ENCODE measurements at places on chromosomes 4 and X.

DNA sequence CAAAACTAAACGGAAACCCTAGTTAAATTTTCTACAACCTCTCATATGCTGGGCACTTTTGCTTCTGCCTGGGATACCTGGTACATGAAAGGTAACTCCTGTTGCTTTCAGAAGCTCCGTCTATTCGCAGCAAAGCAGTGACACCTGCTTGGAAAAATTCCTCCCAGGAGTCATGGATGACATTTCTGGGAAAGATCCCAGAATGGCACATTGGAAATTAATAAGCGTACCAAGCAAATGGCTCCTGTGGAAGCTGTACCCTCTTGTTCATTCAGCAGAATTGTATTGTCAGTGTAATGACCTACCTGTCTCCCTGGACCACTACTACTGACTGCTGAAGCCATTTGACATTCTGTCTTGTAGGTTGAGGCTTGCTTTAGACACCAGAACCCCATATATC is 349.7 kb upstream of the NOCT start:
- no peak for DNase-seq

DNA sequence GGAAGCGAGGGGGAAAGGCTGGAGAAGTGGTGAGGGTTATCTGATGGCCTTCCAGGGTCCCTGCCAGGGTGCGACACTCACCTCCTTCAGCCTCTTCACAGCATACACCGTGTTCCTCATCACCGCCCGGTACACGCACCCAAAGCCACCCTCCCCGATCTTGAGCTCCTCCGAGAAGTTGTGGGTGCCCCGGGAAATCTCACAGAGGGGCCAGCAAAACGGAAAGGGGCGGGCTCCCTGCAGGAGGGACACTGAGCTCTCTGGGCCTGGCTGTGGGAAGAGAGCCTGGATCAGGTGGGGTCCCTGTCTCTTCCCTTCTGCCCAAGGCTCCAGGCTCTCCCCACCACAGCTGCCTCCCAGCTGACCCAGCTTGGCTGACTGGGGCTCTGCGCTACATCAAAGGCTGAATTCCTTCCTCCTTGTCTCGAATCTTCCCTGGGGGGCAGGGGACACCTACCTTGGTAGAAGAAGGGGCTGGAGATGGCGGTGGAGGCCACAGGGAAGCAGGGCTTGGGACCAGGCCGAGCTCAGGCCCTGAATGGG is 1.1 kb downstream of the IRAK1 start:
- DNase-seq = no peak

DNA sequence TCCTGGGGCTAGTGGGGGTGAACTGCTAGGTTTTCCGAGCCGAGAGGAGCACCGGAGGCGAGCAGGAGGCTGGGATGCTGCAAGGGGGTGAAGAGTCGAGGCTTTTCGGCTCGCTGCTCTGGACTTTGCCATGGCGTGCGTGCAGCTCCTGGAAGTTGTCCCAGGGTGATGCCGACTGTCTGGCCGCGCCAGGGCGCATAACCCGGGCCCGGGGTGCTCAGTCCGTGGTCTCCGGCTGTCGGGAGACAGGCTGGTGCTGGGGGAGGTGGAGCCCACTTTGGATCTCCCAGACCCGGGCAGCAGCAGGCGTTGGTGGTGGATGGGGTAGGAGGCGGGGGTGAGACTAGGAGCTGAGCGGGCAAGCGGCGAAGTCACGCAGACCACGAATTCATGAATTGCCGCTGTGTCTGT is 793 bp downstream of the GRIA3 start:
- no peak for DNase-seq

GRCh38 chr4:137414802-137415201 is 117.5 kb downstream of the PCDH18 start:
- no peak for DNase-seq

DNA sequence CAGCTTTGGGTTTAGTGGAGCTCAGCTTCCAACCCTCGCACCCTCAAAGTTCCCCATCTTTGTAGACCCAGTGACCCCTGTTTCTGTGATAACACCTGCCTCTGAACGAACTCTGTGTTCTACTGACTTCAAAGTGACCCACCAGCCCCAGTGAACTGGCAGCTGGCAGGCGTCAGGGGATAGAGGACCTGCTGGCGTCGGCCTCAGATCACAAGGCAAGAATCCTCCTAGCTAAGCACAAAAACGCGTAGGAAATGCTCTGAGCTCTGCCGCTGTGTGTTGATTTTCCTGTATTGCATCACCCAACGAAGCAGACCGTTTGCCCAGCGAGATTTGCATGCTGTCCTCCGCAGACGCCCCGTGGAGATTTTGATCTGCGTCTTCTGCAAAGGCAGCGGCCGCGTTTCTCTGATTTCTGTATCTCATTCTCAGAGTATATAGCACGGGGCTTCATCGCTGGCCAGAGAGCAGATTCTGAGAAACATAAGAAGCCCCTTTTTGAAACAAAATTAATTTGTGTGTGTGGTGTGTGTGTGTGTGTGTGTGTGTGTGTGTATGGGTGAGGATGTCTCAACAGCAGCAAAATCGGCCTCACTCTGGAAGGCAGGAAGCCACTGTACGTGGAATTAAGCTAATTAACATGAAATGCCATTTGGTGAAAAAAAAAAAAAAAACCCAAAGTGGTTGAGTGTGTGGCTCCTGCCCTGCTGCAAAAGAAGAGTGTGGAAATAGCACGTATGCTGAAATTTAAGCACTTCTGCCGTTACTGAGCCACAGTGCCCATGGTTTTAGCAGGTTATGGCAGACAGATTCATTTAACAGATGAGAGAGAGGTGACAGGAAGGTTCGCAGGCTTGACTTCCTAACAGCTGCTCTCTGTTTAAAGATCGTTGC is 29.2 kb upstream of the ASMTL start:
- DNase-seq = peak; percentile 48

GRCh38 chr4:3409571-3410091 is 32.1 kb upstream of the HGFAC start:
- no peak for DNase-seq

- DNase-seq = no peak
Observed at GRCh38 chrX:16022580-16023200, 100.7 kb upstream of the GRPR start.

DNA sequence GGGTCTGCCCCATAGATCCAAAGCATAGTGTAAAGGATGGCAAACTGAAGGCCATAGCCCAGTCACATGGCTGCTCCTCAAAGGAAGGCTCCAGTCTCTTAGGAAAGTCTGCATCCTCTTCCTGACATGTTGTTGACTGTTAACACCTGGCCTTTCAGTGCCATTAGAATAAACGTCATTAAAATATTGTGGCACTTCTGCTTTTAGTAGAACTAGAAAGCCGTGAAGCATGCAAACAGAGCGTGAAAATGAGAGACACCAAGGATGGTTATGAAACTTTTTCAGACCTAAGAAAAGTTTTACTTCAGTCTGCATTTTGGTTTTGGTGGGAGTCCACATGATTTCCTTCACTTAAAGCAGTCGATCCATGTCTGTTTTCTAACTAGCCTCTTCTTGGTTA is 41.1 kb upstream of the AFF2 start:
- no peak for DNase-seq

GRCh38 chr4:5237086-5237660 is 185.9 kb downstream of the STK32B start:
- DNase-seq = no peak

- no peak for DNase-seq
Observed at GRCh38 chrX:53438174-53438831, 4.1 kb upstream of the HSD17B10 start.

DNA sequence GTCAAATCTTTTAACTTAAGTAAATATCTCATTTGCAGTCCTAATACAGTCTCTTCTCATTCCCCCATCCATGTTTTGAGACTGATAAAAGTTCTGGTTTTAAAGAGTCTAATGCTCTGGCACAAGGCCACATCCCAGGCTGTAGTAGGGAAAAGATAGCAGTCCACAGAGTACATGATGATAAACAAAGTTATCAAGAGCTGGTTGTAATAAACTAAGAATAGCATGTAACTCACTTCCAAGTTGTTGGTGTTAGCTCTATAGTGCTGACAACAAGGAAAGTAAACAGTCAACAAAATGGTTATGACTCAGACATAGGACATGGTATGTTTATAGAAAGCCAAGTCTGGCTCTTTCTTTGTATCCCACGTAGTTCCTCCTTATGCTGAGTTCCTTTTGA is 21.8 kb upstream of the AREG start:
- no peak for DNase-seq

- no peak for DNase-seq
Observed at GRCh38 chr4:85761803-85762528, 287.0 kb downstream of the ARHGAP24 start.

DNA sequence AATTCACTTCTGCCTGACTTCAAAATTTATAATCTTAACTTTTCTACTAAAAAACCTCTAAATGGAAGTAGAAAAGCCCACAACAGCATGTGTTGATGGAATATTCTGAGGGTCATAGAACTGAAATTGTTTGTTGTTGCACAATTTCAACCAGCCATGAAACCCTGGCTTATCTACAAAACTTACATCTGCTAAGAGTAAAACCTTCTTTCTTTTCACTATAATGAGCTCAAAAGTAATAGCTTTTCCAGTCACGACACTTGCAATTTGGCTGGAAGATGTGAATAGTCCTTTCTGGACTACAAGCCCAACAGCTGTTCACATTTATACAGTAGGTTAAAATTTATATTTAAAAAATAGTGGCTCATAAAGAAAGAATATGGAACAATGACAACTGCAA is 250.0 kb downstream of the GPAT3 start:
- no peak for DNase-seq

DNA sequence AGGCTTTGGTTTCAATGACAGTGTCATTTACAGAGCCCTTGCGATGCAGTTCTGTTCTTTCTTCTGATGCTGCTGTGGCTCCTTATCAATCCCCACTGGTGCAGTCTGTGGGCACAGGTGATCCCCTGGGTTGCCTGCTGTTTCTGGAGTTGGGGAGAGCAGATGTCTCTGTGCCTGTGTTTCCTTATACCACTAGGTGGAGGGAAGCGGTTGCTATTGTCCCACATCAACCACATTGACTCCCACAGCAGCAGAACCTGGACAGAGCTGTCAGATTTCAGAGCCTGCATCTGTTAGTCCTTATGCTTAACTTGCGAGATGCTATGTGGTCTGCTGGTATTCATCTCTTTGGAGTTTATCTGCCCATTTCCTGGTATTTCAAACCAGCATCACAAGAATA is 57.7 kb downstream of the NEIL3 start:
- DNase-seq = no peak

DNA sequence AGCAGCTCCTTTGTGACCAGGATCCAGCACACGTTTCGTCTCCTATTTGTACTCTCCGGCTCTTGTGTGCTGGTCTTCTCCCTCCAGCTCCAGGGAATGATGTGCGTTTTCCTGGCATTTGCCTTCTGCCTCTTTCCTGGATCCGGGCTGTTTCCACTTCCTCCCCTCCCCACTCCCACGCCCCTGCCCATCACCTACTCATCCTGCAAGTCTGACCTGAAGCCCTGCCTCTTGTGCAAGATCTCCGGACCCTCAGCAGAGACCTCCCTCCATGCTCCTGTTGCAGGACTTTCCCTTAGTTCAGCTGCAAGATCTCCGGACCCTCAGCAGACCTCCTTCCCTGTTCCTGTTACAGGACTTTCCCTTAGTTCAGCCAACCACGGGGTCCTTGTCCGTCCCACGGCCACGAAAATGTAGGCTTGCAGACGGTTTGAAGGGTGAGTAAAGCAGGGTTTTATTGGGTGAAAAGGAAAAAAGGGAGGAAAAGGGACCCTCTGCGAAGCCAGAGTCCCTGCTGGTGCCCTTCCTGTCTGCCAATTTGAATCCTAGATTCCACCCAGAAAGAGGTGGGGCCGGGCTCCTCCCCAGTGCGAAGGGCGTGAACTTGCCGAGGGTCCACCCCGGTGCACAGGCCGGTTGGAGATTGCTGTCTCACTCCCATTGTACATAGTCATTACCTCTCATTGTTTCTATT is 74.4 kb upstream of the IRF2 start:
- no peak for DNase-seq

GRCh38 chrX:42846741-42847140 is 68.8 kb upstream of the PPP1R2C start:
- no peak for DNase-seq

DNA sequence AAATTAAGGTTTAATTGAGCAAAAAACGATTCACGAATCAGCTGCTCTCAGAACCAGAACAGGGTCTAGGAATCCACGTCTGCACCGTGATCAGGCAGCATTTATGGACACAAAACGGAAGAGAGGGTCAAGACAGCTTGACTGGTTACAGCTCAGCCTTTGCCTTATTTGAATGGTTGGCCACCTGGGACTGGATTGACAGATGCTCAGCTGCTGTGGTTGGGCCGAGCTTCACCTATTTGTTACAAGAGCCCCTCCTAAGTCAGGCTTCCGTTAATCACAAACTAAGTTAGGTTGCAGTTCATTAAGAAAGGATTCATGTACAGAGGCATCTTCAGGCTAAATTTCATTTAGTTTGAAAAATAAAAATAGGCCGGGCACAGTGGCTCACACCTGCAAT is 50.6 kb upstream of the MAN2B2 start:
- DNase-seq = no peak

GRCh38 chr4:71604785-71605184 is 179.1 kb downstream of the GC start:
- no peak for DNase-seq

- no peak for DNase-seq
Observed at GRCh38 chr4:24211856-24212255, 322.0 kb upstream of the PPARGC1A start.

DNA sequence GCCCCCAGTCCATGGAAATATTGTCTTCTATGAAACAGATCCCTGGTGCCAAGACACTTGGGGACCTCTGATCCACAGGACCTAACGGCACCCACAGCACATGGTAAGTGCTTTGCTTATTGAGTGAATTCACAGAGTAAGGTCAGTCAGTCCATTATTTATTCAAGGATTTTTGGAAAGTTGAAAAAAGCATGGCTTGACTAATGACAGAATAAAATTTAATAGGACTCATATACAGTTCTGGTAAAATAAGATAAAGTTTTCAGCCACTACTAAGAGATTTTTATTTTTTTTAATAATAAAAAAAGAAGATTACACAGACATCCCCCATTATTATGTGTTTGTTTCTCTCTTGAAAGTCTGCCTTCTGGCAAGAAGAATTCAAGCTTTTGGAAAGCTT is 490.6 kb upstream of the HS3ST1 start:
- DNase-seq = no peak

DNA sequence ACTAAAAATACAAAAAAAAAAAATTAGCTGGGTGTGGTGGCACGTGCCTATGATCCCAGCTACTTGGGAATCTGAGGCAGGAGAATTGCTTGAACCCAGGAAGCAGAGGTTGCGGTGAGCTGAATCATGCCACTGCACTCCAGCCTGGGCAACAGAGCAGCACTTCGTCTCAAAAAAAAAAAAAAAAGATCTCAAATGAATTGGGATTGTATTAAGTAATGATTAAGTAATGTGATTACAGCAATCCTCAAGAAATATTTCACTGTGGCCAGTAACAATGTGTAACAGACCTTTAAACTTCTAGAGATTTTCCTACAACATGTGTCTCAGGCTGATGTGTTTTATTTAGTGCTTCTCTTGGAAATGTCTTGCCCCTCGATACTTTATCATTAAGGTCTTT is 46.8 kb downstream of the PKD2 start:
- DNase-seq = no peak

- DNase-seq = no peak
Observed at GRCh38 chrX:69285401-69285877, 120.2 kb upstream of the PJA1 start.

DNA sequence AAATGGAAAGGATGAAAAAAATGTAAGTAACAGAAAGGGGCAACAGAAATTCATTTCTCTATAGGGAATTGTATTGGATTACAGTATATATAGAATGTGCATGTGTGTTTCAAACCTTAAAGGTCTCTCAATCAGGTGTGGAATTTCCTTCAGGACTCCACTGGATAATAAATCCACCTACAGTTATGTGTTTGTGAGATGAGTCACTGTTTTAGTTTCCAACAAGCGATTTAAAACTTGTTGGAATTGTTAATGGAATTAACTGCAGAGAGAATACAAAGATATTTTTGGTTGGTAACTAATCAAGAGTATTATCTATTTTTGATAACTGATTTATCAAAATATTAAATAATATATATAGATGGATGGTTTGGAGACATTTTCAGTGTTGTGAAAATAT is 32.8 kb downstream of the CEP44 start:
- DNase-seq = no peak

Data from stimulated activated CD4-positive, alpha-beta T cell treated with anti-CD3 and anti-CD28 coated beads, Interleukin-12 subunit alpha, Interleukin-12 subunit beta, amount 100 ng/mL, for 24 hours (primary cell).